ENCODE measurements at places on chromosomes 4 and X.

DNA sequence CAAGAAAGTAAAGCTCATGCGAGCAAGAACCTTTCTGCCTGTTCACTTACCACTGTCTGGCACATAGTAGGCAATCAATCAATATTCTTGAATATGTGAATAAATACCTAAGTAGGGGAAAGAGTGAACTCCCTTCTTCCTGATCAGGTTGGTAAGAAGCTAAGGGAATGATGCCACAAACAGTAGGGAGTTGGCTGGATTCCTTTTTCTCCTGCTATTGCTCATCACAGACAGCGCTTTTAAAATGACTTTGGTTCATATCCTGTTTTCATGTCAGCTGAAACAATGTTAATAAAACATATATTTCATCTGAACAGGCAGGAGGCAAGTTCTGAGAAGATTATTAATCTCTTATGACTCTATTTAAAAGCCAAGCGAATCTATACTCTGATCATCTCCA, 99.2 kb downstream of the NSUN7 start:
- no peak for DNase-seq

DNA sequence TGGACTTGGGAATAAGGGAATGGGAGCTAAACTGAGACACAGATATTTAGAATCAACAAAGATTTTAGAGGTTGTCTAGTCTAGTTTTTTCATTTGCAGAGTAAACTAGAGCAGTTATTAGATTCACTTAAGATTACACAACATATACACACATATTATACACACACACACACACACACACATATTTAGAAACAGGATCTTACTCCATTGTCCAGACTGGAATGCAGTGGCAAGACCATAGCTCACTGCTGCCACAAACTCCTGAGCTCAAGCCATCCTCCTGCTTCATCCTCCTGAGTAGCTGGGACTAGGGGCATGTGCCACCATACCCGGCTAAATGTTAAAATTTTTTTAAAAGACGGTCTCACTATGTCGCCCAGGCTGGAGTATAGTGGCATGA, 127.8 kb downstream of the TSPAN5 start:
- no peak for DNase-seq

DNA sequence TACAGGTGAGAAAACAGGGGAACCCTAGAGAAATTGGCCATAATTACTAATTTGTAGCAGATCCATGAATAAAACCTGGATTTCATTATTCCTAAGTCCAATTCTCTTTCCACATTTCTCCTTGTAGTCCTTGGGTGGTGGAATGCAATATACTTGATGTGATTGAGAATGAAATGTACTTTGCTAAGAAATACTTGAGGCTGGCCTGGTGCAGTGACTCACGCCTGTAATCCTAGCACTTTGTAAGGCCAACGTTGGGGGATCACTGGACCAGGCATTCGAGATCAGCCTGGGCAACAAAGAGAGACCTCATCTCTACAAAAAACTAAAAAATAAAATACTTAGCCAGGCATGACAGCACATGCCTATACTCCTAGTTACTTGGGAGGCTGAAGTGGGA, 15.9 kb downstream of the TMEM184C start:
- DNase-seq = no peak

DNA sequence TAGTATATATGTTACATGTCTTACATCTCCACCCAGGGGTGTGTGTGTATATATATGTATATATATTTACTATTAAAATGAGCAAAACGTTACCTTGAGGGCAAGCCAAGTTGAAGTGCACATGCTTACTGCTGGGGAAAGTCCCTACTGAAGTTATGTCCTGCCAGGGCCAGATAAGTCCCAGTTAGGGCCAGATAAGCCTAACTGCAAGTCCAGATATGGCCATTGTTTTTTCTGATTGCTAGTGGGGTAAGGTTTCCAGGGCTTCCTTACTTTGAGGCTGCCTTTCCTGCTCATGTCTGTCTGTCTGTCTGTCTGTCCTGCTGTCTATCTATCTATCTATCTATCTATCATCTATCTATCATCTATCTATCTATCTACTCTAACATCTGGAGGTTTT, 19.3 kb upstream of the ZNF81 start:
- DNase-seq = no peak

DNA sequence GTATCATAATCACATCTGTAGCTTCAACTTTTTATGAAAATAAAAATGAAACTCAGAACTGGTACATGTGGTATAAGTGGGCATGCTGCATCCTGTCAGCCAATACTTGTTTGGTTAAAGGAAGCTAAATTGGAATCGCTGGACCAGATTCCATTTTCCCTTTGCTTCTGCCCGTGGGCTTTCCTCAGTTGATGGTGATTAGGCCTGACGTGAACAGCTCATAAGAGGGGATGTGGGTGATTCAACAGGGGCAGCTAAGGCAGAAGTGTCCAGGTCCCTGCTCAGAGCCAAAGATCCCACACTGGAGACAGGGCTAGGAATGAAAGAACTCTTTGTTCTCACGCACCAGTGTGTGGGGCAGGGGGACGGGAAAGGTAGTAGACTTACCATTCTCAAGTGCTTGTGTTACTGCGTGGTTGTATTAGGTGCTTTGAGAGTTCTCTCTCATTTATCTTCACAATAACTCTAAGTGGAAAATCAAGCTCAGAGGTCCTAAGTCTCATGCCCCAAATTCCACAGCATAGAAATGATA, 63.2 kb upstream of the GUCY1A1 start:
- no peak for DNase-seq

Measured in activated CD8-positive, alpha-beta T cell treated with anti-CD3 and anti-CD28 coated beads, Interleukin-2, amount 10 ng/mL, durations not matched to agents 7 days and 5 days (primary cell).